Activated CD8-positive, alpha-beta memory T cell treated with anti-CD3 and anti-CD28 coated beads, Interleukin-2, amount 10 ng/mL, durations not matched to agents 7 days and 5 days (primary cell): ENCODE measurements at places on chromosomes 1 and 21.

GRCh38 chr1:180579961-180580611 is 21.3 kb downstream of the OVAAL start:
- DNase-seq, result no peak

GRCh38 chr21:34865400-34866241 is 183.5 kb downstream of the RUNX1 start:
- DNase-seq, result peak; percentile 70

GRCh38 chr1:147168626-147169058 is 3.6 kb downstream of the PRKAB2 start:
- no peak for DNase-seq

DNA sequence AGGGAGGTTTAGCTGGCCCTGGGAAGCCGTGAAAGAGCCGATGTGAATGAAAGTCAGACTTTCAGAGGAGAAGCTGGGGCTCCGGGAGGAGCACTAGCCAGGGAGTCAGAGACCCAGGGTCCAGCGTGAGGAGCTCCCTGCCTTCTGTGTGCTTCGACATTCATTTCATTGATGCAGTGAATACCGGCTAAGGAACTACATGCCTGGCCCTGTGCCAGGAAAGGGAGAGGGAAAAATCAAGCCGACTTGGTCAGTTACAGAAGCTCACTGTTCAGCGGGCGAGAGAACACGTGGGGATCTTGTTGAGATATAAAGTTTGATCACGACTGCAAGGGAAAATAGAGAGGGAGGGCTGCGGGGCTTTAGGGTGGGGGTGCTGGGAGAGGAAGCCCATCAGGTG is 76.7 kb upstream of the RUNX3 start:
- DNase-seq, result no peak

GRCh38 chr1:62286786-62287224 is 32.4 kb downstream of the KANK4 start:
- no peak for DNase-seq

DNA sequence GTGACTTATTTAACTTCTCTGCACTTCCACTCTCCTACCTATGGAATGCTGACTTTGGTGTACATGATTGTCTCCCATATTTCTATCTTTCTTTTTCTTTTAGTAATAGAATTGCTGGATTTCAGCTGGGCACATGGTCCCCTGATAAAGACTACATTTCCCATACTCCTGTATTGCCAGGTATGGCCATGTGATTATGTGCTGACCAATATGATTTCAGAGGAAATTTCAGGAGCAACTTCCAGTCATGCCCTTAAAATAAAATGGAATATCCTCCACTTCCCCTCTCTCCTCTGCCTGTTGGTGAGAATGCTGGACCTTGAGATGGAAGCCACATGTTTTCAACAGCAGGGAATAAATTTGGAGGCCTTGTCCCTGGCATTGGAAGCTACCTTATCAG is 130.7 kb upstream of the IGSF21 start:
- DNase-seq, result no peak

- DNase-seq, result no peak
Measured at GRCh38 chr1:80054129-80054528, 1047.6 kb upstream of the ADGRL4 start.

DNA sequence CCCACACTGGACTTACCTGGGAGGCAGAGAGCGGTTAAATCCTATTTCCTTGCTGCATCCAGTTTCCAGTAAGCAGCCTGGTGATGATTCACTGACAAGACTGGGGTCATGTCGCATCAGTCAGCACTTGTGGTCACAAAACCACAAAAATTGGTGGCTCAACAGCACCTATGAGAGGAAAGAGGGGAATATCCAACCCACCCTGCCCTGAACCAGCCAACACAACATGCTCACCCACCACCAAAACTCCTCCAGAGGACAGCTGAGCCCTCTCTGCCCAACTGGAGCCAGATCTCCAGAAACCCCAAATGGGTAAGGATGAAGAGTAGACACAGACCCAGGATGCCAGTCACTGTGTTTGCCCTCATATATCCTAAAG is 64.0 kb downstream of the CD46 start:
- peak; percentile 73 for DNase-seq

DNA sequence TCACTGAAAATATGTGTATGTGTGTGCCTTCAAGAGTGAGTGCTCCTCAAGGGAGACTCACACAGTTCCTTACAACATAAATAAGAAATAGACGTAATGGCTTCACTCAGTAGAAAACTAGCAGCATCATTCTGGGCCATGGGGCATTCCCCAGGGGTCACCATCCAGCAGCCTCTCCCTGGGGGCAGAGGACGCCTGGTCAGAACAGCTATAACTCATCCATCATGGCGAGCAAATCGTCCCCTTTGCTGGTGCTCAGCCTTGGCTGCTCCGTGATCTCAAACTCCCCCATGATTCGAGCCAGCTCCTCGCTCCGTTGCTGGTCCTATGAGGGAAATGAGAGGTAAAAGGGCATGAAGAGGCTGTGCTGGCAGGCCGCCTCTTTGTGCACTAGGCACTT is 20.2 kb upstream of the LSM10 start:
- no peak for DNase-seq

DNA sequence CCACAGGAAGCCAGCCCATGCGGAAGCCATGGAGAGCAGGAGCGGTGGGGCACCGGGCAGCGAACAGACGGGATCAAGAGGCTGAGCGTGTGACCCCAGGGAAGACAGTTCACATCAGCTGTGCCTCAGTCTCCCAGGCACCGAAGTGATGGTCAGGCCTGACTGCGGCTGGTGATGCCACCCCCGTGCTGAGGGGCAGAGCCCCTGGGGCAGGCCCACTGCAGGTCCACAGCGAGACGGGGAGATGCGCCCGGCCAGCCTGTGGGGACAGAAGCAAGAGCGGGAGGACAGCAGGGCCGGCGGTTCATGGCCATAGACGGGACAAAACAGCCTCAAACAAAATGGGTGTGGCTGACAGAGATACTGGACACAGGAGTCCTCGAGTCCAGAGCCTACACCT is 93.8 kb downstream of the RIPK4 start:
- DNase-seq, result no peak

- DNase-seq, result no peak
Measured at GRCh38 chr1:150118716-150119115, 31.0 kb upstream of the PLEKHO1 start.

DNA sequence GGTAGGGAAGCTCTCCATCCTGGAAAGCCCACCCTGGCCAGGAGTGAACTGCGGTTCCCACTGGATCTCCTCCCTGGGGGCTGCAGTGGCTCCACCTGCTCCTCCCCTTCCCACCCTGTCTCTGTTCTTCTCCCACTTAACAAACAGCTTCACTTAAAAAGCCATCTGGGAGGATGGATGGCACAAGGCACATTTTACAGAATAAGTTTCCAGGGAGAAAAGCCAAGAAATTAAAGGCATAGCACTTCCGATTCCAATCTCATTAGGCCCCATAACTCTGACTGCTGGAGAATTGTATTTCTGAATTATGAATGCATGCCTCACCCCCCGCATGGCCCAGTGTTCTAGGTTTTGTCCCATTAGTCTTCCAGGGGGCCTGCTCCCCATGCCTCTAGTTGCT is 718.3 kb downstream of the PTPRU start:
- DNase-seq, result no peak

GRCh38 chr1:233424779-233425178 is 97.3 kb downstream of the MAP3K21 start:
- DNase-seq, result no peak

DNA sequence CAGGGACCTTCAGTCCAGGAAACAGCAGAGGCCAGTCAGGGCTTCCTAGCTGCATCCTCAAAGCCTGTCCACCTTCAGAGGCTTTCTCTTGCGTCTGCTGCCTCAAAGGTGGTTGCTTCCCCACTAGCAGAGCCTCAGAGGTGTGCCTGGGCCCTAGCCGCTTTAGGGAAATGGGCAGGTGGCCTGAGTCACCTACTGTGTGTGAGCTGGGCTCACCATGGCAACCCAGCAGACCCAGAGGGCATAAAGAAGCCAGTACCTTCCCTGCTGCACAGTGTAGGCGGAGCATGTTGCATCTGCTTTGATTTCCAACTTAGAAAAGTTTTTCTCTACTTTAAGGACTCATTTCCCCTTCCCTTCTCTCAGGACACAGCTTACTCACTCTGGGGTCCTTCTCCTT is 12.5 kb downstream of the SLC9A1 start:
- no peak for DNase-seq

DNA sequence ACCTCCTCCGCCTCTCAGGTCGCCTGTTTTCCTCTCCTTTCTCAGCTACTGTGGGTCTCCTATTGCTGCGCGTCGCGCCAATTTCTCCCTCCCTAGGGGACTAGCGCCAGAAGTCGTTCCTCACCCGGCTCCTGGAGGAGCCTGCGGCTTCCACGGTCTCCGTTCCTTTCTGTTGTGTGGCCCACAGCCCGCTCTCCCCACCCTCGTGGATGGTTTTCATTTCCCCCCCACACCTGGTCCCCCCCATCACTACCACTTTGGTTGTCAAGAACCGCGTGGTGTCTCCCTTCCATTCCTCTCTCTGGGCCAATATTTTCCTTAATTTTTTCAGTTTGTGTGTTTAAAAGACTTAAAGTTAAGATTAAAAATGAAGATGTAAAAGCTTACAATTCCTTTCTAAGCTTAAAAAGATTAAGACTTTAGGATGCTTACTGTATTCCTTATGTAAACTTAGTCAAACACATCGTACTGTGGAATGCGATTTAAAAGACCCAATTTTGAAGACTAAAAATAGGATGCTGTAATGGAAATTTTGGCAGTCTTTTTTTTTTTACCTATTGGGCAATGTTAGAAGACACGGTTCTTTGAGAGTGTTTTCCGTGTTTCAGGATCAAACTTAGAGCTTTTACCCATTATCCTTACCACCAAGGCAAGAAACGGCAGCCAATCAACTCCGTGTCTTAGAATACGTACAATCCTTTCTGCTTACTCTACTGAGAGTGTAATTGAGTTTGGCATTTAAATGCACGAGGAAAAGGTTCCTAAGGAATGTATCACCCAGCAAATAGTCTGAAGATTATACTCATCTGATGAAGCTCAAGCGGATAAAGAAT is 773 bp downstream of the CNST start:
- no peak for DNase-seq

DNA sequence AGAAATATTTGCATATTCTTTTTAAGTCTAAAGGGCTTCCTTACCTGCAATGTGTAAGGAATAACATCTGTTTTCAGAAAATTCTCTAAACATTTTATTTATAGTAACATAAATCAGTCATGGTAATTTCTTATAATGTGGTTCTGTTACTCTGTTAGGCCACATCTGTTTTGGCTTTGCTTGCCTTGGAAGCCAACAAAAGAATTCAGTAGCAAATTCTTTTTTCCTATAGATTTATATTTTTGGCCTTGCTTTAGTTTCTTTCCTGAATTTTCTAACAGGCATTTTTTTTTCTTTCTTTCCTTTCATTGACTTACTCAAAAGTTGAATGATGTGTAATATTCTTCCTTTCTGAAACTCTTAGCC is 72.2 kb downstream of the OSBPL9 start:
- no peak for DNase-seq

GRCh38 chr21:28805885-28806284 is 186.8 kb downstream of the LTN1 start:
- DNase-seq, result no peak

DNA sequence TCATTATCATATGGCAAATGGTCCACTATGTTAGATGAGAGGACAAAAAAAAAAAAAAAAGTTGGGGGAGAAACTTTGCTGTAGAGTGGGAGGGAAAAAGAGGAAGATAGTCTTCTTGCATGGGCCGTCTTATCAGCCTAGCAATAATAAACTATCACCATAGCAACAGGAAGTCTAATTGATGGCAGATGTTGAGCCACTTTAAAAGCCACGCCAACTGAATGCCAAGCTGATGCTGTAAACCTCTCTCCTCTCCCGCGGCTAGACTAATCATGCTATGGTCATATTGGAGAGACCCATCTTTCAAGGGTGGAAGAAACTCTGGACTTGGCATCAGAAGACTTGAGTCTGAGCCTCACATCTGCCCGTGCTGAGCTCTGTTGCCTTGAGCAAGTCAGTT is 122.2 kb upstream of the HOOK1 start:
- DNase-seq, result no peak

DNA sequence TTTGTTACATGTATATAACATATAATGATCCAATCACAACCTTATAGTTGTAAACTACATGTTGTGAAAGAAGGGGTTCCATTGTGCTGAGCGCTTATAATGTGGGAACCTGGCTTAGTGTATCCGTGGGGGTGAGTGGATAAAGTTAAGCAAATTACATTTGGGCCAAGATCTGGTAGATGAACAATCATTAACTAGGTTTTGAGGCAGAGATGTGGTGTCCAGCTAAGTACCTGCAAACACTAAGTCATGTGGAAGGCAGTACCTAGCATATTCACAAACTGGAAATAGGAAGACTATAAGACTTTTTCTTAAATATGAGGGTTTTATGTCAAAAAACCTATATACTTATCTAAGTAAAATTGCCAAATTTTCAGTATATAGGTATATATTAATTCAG is 167.2 kb upstream of the PDE4B start:
- DNase-seq, result no peak

GRCh38 chr1:166972193-166972592 is 3.1 kb downstream of the ILDR2 start:
- no peak for DNase-seq

DNA sequence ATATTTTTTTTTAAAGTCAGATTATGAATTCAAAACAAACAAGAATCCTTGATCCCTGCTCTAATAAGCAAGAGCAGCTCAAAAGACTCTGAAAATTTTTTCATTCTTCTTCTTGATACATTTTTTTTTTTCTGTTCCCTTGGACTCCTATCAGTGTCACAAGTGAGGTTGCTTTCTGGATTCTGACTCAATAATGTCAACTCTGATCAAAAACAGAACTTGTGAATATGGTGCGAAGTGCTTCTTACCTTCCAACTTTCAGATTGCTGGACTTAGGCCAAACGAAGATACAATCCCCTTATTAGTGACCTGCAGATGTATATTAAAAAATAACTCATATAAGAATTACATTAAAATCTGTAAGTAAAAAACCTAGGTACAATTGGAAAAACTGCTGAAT is 136.1 kb downstream of the GPATCH2 start:
- no peak for DNase-seq

- peak; percentile 23 for DNase-seq
Measured at GRCh38 chr1:24393892-24394291, 19.7 kb downstream of the STPG1 start.

- DNase-seq, result no peak
Measured at GRCh38 chr1:68363339-68363738, 86.4 kb downstream of the RPE65 start.

GRCh38 chr21:45938811-45939520 is 42.6 kb upstream of the COL6A1 start:
- DNase-seq, result no peak

- DNase-seq, result no peak
Measured at GRCh38 chr1:76129731-76130130, 55.2 kb downstream of the ST6GALNAC3 start.

DNA sequence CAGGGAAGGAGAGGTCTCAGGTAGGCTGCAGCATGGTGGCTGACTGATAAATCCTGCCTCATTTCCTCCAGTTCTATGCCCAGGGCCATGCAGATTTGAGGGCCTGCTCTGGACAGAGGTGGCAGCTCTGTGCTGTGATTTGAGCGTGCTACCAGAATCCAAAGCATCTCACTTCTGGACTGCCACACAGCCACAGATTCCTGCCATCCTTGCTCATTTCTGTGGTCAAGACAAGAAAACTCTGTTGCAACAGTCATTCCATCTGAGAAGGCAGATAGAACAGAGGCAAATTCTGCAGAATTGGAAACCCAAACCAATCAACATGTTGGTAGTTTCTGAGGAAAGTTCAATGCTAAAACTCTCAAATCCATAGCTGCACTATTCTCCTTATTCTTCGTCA is 102.8 kb upstream of the GALNT2 start:
- DNase-seq, result no peak
